Stimulated activated CD4-positive, alpha-beta T cell treated with anti-CD3 and anti-CD28 coated beads, Interleukin-1b, Interleukin-23, amount 100 ng/mL, for 4 hours (primary cell): ENCODE measurements at places on chromosomes 11 and 22.

- no peak for DNase-seq
Observed at GRCh38 chr11:60512651-60513225, 2.5 kb upstream of the MS4A13 start.

DNA sequence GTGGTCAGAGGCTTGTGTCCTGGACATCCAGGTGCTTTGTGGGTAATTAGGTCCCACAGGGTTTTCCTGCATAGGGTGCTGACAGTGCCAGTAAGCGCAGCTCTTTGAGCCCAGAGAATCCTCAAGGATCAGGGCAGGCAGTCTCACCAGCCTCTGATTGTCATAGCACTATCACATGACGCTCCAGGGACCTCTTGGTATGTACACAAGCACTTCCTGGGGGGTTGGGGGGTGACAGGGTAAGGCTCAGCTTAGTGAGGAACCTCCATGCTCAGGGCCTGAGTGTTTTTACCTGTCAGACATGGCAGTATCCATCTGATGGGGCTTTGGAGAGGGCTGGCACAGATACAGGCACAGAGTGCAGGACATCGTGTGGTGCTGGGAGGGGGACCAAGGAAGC is 27.9 kb upstream of the SUSD2 start:
- DNase-seq: no peak

DNA sequence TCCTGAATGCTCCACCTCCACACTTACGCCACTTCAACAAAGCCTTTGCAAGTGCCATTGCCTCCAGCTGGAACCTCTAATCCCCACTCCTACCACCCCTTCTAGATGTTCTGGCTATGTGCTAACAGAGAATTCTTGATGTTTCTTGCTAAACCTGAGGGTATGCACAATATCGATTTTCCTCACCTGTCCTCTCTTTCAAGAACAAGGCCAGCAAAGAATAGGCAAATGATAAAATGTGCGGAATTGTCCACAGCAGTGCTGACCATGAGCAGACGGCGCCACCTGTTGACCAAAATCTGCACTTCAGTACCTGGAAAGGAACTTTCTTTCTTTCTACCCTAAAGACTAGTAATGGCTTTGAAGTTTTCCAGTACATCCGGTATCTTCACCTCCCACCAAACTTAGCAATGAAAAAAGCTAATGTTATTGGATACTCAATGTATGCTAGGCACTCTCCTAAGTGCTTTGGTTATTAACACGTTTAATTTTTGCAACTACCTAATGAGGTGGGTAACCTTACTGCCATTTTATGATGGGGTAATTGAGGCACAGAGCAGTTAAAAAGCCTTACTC is 3.4 kb downstream of the TIMM10 start:
- DNase-seq: peak; percentile 67

- no peak for DNase-seq
Observed at GRCh38 chr22:47187176-47187957, 424.9 kb downstream of the TBC1D22A start.

DNA sequence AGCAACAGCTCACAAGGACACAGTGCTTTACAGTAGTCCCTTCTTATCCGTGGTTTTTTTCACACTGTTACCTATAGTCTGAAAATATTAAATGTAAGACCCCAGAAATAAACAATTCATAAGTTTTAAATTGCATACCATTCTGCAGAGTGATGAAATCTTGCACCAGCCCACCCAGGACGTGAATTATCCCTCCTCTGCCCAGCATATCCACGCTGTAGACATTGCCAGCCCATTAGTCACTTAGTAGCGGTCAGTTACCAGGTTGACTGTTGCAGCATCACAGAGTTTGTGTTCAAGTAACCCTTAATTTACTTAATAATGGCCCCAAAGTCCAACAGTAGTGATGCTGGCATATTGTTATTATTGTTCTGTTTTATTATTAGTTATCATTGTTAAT is 3.6 kb downstream of the CLTCL1 start:
- no peak for DNase-seq

DNA sequence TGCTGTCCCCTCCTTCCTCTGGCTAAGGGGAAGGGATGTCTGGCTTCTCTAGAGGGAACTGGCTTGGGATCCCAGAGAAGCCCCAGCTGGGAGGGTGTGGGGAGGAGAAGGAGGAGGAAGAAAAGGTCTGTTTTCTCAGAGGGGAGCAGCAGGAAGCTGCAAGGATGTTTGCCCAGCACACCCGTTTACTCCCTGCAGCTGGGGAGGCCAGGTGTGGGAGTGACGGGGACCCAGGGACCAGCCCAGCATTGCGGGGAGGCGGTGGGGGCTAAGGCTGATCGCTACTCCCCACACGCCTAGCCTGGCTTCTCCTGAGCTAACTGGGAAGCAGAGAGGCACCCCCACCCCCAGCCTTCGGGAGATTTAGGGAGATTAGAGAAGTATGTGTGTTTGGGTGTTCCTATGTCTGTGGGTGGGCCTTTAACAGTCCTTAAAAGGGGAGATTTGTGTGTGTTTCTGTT is 3.9 kb downstream of the CREB3L1 start:
- no peak for DNase-seq

GRCh38 chr22:24753914-24754313 is 20.6 kb downstream of the PIWIL3 start:
- DNase-seq: no peak

- DNase-seq: no peak
Observed at GRCh38 chr11:112522536-112522935, 261.9 kb upstream of the PLET1 start.

GRCh38 chr11:96827164-96827563 is 437.4 kb downstream of the JRKL start:
- DNase-seq: no peak

DNA sequence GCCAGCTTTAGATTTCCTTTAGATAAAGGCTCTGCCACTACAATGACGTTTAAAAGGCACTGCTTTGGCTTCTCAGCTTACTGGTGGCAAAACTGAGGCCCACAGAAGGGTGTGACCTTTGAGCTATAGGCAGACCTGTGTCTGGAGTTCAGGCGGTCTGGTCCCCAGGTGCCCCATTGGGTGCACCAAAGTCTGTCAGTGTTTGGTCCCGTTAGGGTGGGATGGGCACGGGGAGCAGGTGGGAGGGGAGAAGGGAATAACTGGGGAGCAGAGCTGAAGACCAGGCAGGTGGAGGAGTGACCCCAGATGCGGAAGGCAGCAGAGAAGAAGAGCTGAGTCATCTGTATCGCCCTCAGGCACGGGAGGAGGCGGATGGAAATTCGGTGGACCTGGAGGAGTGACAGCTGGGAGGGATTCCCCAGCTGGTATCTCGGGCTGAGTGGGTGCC is 45.3 kb upstream of the GCAT start:
- no peak for DNase-seq

DNA sequence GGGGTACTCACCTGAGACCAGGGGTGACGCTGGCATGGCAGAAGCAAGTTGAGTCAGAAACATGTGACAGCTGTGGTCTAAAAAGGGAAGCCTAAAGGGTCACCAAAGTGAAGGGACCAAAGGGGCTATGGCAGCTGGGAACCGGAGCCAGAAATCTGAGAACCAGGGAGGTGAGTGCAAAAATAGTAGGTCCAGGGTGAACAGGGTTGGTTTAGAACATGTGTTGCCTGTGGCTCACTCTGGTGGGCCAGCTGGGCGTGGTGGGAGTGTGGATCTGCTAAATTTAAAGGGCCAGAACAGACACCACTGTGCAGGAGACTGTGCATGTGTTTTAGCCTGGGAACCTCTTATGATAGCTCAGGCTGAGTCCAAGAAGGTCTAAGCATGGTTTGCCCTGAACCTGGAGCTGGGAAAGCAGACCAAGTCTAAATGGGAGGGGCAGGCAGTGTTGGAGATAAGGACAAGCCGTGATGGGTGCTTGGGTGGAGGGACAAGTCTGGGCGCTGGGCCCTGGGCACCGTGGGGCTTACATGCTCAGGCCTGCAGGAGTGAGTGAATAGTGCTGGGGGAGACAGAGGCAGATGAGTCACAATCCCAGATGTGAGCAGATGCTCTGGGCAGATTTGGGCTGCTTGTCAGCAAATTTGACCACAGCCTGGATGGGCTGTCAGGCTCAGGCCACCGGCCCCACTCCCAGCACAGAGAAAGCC is 41.4 kb upstream of the ZBED5 start:
- no peak for DNase-seq

GRCh38 chr11:47714554-47715081 is 551 bp downstream of the AGBL2 start:
- DNase-seq: no peak

DNA sequence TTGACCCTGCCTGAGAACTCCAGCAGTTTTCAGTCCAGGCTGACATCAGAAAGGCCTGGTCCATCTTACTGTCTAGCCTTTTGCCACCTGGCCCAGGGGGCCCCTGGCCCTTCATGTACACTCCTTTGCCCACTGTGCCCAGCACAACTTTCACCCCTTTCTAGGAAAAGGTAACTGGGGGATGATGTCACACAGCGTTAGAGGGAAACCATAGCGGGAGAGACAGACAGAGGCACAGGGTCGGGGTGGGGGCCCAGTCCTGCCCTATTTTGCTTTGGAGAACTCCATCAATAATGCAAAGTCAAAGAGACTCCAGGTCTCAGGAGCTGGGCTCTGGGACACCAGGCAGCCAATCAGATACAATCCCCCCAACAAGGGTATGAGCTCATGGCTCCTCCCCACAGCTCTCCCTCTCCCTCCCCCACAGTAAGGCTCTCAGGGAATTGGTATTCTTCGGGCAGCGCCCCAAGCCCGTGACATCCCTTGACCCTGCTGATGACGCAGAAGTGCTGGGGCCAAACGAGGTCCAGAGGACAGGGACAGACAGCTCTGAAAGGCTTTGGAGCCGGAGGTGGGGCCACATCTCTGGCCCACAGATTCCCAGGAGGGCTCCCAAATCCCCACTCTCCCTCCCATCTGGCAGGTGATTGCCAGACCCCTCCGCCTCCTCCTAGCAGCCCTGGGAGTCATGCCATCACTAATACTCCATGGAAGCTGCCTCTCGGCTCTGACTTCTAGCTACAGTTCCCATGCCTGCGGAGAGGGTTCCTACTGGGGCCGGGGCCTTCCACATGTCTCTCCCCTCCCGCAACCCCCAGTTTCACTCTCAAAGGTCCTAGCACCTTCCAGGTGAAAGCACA is 5.9 kb downstream of the USP2 start:
- no peak for DNase-seq

GRCh38 chr11:74895340-74896116 is 53.4 kb downstream of the XRRA1 start:
- no peak for DNase-seq

- no peak for DNase-seq
Observed at GRCh38 chr11:83612891-83613766, 327.0 kb upstream of the CCDC90B start.

DNA sequence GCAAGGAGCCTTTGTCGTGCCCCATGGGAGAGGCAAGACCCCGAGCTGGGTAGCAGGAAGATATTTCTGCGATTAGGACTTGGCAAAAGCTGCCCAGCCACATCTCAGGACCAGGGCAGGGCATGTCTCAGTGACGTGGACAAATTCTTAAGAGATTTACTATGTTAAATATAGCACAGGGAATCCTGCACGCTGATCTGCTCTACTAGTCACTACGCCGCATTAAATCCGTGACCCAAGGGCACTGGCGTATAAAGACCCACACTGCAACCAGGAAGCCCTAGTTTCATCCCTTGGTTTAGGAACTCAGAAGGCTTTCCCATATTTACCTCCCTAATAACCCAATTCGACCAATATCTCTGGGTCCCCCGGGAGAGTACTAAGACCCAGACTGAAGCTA is 35.1 kb downstream of the AP1B1 start:
- DNase-seq: no peak

DNA sequence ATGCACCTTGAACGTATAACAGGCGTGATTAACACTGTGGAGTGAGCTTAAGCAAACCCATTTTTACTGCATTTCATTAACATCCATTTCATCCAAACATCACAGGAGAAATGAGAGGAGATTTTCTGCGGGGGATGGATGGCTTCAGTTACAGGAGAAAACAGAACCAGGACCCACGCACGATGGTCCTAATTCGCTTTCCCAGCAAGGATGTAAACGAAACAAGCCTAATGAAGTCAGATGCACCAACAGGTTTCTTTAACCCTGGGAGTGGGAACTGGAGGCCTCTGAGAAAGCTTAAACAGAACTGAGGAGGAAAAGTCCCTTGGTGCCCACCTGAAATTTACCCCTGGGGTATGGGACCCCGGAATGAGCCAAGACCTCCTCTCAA is 2.7 kb downstream of the CADM1 start:
- no peak for DNase-seq

DNA sequence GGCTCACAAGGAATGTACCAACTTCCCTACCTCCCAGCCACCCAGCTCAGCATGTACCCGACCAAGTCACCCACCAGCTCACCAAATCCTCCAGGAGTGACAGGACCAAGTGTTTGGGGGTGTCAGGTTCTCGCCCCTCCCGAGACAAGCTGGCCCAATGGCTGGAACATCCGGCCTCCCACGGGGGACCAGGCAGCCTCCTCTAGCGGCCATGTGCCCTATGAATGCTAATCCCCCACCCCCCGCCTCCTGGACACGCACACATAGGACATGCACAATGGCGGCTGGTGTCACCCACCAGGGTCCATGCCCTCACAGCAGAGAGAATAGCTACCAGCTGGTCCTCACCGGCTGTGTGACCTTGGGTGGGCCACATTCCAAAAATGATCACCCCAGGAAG is 151.0 kb downstream of the MN1 start:
- no peak for DNase-seq

- no peak for DNase-seq
Observed at GRCh38 chr11:70397336-70397982, 870 bp upstream of the CTTN start.

GRCh38 chr22:33023153-33023827 is 34.9 kb downstream of the SYN3 start:
- DNase-seq: no peak

GRCh38 chr11:2139621-2140337 is 590 bp upstream of the IGF2 start:
- DNase-seq: no peak

DNA sequence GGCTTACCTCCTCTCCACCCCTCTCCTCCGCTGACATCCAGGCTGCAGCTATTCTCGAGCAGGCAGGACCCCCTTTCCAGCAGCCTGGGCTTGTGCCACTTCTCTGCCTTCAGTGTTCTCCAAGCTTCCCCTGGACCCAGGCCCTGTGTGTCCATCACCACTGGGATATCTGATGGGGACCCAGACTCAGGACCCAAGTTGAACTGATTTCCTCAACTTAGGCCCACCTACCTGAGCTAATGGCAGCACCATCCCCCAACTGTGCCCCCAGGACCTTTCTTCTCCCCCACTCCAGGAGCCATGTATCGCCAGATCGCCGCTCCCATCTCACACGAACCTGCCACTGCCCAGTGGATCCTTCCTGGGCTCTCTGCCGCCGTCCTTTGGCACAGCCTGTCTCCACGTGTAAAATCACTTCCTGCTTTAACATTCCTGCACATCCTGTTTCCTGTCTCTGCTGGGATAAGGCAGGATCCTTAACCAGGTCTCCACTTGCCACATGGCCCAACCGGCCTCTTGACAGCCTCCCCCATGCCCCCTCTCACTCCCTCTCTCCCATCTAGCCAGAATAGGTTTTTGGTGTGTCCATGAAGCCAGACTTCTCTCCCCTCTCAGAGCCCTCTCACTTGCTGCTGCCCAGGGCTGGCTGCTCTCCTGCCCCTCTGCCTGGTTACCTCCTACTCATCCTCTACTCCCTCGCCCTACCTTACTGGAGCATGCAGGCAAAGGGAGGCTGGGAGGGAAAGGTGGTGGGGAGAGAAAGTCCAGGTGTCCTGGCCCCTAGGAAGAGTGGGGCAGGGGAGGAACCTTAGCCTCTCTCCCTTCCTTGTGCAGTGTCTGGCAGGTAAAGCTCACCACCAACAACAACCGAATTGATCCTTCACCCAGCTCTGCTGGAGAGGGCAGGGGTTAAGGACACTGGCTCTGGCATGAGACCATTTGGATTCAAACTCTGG is 9.4 kb downstream of the SPATA19 start:
- no peak for DNase-seq

GRCh38 chr11:86672007-86672621 is at the start of gene ME3:
Gene ME3, minus strand, starts transcription at chr11:86672616.
- DNase-seq: peak; percentile 50
